ENCODE measurements at places on chromosomes 4 and X.
A peak's percentile ranks its signal among the peaks of the same experiment; 100 is the strongest.

GRCh38 chrX:105910563-105911105 is 88.3 kb downstream of the NRK start:
- DNase-seq, result no peak

- DNase-seq, result no peak
These were observed 188.8 kb downstream of the LRBA start for GRCh38 chr4:150826306-150826705.

GRCh38 chrX:154517101-154517781 is 1.2 kb upstream of the FAM3A start:
- no peak for DNase-seq

DNA sequence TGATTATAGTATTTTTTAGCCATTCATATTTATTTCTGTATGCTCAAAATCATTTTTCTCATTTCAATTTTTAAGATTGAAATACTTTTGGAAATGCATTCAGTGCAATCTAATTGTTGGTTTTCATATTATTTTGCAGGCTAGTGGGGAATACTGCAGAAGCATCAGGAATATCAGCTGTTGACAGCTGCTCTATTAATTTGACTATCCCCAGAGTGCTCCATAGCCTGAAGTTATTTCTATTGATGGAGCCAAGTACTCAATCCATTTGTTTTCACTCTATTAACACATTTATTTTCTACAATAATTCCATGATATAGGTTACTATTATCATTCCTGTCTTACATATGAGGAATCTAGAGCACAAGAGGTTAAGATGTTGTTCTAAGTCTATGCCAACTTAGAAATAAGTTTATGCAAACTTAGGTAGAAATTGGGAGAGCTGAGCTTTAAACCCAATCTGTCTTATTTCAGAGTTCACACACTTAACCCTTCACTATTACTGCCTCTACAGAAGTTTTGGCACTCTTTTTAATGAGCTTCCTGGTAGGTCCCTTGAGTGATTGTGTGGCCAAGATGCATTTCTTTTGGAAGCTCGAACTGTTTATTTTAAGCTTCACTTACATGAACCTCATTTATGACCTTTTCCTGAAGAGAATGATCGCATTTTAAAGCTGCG is 65.6 kb upstream of the PCDH18 start:
- DNase-seq, result no peak

DNA sequence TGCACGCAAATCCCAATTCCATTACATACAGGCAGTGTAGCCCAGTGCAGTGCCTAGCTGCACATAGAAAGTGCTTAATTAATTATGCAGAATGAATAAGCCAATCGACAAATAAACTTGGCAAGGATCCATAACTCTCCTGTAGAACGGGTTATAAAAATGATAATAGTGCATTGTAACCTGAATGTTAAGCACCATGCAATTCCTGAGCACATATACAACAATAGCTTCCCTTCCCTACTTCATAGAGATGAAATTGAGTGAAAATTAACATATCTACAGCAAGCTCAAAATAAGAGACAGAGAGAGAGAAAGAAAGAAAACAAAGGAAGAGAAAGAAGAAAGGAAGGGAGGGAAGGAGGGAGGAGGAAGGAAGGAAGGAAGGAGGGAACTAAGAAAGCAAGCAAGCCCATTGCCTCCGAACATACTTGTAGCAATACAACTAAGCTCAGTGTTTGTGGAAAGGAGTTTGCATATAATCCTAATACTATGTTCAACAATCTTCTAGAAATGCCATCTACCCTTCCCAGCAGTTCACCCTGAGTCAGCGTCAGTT is 1074.0 kb upstream of the LCORL start:
- no peak for DNase-seq

DNA sequence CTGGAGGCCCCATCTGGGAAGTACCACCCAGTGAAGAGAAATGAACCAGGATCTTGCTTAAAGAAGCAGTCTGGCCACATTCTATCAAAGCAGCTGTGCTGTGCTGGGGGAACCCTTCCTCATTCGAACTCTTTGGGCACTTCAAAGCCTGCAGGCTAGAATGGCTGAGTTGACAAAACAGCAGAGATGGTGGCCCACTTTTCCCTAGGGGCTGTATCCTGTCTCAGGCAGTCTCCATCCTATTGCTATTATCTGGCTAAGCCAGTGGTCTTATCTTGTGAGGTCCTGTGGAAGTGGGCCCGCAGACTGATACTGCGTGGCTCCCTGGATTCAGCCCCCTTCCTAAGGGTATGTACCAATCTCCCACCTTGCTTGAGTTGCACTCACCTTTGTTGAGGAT is 114.3 kb downstream of the VSIG4 start:
- no peak for DNase-seq

DNA sequence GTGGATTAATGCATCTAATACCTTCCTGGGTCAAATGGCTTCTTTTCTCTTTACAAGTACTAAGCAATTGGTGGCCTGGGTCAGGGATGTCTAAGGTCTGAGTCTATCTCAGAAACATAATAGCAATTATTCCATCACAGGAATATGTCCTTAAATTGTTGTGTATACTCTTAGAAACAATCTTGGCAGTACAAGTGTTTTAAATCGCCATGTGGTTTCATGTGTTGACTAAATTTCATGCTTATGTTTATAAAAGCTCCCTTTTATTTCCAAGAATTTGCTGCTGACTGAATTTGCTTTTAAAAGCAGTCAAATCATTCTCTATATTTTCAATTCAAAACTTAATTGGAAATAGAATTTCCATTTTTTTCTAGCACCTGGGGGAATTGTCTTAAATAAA is 125.3 kb upstream of the PACRGL start:
- DNase-seq, result no peak

DNA sequence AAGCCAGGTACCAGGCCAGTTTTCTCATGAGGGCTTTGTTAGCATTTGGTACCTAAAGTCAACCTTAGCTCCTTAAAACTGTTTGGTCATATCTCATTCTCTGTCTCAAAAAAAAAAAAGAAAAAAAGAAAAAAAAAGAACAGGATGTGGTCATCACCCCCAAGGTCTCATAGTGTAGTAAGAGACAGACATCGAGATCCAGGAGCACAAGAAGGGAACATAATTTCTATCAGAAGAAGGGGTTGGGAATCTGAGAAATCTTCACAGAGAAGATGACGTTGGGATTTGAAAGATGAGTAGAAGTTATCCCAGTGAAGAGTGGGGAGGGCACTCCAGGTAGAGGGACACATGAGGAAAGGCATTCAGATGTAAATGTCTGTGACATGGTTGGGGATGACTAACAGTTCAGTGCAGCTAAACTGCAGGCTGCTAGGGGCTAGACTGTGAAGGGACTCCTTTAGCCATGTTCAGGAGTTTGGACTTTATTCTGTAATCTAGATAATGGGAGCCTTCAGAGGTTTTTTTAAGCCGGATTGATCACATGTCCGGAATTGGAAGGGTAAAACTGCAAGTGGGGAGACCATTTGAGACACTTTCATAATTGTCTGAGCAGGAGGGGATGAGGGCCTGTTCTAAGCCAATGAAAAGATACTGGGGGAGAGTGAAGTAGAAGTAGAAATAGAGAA is 26.9 kb upstream of the GJB1 start:
- no peak for DNase-seq

DNA sequence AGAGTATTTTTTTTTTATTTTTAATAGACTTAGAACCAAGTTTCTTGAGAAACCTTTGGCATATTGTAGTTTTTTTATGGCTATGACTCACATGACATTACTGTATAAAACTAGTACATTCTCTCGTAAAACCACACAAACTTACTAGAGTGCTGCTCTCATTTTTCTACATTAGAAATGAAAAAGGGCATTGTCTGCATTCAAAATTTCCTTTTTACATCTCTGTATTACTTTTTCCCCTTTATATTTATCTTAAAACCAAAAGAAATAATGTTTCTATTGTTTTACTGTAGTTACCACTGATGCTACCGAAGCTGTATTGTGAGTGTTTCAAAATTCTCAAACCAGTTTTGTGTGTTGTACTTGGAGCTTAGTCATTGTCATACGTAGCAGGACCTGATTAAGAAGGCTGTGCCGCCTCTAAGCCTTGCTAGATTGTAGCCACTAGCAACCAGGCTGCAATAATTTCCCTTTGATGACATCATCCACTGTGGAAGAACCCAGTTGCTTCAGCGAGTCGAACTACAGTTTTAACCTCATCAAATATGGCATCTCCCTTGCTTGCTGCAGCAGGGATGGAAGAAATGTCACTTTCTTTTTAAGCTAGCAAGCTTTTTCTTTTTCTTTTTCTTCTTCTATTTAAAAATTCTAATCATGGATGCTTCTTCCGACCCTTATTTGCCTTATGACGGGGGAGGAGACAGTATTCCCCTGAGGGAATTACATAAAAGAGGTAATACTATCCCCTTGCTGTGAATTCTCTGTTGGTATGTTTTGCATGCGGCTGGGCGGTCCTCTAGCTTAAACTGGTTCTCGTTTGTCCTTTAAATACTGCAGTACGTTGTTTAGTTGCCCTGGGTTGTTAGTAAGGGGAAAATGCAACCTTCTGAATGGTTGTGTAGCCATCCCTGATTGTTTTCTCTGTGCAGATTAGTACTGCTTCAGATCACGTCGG is 39.6 kb downstream of the CLCN3 start:
- peak; percentile 83 for DNase-seq

GRCh38 chrX:47633689-47634590 is 4.2 kb upstream of the CFP start:
- no peak for DNase-seq

DNA sequence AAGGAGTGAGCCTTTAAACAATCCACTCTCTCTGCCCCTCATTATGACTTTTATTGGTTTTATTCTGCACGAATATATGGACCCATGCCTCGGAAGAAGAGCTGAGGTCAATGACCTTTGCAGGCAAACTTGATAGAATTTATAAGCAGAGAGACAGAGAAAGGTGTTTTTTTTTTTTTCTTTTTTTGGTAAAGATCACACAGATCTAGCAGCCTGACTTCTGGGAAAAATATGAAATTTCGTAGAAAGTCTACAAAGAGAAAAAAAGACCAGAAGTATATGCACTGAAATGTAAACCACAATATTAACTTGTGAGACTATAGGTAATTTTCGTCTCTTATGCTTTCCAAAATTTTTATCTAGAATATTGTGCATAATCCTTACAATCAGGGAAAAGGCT is 61.6 kb downstream of the LEF1 start:
- no peak for DNase-seq

DNA sequence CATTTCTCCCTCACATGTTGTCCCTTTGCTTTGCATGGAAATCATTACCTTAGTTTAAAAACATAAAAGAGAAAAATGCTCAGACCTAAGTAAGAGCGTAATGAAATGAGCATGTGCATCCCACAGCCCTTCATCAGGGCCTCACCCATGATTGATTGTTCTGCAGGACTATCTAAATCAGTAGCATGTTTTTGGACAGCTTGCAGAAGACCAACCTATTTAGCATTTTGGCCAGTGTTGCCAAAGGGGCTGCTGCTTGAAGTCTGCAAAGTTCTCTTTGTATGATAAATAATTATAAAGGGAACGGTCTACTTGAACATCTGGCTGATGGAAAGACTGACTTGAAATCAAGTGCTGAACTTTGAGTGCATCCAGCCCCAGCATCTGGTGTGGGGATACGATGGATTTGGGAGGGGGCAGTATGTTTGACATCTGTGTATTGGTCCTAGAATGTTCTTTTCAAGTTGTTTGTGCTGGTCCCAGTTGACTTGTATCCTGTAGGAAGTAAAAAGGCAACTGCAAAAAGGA is 76.1 kb upstream of the LIMCH1 start:
- DNase-seq, result no peak

DNA sequence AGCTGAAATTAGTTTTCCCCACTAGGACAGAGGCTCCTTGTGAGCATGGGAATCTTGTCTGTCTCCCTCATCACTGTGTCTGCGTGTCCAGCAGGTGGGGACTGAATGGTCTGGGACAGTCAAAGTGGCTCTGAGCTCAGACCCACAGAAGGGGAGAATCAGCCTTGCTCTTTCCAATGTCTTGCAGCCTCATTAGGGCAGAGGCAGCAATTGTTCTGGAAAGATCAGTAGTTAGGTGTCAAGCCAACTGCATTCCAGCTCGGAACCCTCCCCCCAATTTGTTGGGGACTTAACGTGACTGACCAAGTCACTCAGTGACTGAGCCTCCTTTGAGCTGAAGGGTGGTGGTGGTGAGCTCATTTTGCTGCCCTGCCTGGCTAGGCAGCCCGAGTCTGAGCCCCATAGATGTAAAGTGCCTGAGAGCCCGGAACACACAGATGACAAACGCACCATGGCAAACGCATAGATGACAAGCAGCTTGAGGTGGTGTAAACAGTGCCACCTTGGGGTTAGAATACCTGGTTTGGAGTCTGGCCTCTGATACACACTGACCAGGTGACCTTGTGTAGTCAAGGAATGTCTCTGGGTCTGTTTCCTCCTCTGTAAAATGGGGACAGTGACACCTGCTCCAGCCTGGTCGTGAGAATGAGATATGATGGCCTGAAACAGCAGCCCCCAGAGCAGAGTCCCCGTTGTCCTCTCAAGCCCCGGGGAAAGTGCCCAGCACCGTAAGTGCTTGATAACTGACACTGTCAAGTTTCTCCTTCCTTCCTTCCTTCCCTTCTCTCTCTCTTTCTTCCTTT is 2.7 kb upstream of the SORCS2 start:
- DNase-seq, result no peak

- DNase-seq, result no peak
These were observed 8.2 kb upstream of the YIPF6 start for GRCh38 chrX:68490644-68491043.

- no peak for DNase-seq
These were observed 194.7 kb downstream of the STIM2 start for GRCh38 chr4:27055221-27055760.

- DNase-seq, result no peak
These were observed 56.5 kb downstream of the ARAP2 start for GRCh38 chr4:36187723-36188333.

DNA sequence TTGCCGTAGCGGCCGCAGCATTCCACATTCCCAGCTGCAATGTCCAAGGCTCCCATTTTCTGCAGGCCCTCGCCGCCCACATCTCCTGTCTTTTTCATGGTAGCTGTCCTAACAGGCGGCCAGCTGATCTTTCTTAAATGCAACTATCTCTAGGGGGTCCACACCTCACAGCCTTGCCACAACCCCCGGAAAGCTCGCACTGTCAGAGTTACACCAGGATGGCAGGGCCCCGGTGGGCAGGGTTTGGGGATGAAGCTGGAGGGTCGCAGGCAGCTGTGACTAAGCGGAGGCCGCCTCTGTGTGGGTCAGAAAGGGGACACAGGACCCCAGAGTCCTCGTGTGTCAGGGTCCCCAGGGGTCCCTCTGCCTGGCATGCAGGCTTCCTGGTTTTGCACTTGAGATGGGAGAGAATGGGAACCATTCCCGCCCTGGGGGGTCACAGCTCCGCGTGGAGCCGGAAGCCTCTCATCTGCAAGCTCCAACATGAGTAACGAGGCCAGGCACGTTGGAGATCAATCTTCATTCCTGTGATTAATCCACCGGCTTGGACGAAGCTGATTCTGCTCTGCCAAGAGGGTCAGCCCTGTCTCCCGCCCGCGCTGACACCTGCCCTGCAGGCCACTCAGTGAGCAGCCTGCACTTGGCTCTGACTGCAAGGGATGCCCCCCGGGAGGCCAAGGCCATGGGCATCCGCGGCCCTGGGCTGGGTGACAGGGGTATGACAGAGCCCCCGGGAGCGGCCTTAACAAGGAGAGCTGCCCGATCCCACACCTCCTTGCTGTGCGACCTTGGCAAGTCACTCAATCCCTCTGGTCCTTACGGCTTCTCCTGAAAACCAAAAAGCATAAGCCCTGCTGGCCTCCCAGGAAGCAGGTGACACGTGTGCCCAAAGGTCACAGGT is 97.9 kb downstream of the ADRA2C start:
- no peak for DNase-seq
